ENCODE measurements at places on chromosomes 6 and 20.

DNA sequence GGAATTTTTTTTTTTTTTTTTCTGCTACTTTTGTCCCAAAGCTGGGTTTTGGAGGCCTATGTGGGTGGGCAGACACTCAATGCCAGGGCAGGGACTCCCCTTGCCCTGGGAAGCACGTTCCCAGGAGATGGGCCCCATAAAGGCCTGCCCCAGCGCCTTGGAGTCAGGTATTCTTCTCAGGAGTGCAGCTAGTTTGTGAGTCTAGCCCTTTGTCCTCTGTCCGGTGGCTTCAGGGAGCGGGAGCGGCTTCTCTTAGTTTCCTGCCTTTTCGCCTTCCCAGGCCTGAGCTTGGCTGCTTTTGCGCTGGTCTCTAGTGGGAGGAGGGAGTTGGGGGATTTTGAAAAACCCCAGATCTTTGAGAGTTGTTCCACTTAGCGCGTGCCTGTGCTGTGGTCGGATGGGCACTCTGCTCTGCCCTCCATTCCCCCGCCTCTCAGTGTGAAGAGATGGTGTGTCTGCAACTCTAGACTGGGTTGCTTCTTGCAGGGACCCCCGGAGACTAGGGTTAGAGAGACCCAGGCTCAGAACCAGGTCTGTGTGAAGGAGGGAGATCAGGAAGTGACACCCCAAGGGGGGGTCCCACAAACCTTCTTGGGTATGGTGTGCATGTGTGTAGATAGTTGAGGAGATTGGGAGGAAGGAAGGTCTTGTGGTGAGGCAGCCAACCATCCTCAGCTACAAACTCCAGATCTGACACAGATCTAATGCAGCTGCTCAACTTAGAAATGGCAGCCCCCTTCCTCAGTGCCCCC, 1.3 kb downstream of the PLCG1 start:
- DNase-seq: no peak

DNA sequence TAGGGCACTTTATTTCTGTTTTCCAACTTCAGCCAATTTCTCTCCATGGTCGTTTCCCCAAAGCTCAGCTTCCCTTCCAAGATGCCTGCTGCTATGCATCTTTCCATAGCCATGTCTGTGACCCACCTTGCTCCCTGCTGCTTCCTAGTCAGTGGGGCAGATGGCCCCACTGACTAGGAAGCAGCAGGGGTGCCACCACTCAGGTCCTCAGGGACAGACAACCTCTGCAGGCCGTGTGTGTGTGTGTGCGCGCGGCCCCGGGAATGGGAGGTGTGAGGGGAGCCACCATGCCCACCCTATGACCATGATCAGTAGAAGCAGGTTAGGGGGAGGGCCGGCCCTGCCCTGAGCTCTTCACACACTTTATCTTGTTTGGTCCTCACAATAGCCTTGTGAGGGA, 2.7 kb upstream of the IP6K3 start:
- DNase-seq: no peak

GRCh38 chr6:75612434-75612833, 10.8 kb downstream of the SENP6 start:
- DNase-seq: no peak

- DNase-seq: no peak
Observed at GRCh38 chr6:678520-678919, 14.4 kb downstream of the EXOC2 start.

GRCh38 chr20:32140603-32141002, 31.1 kb downstream of the TM9SF4 start:
- DNase-seq: no peak

GRCh38 chr6:1696463-1696850, 86.7 kb downstream of the FOXC1 start:
- DNase-seq: no peak

- DNase-seq: no peak
Observed at GRCh38 chr20:51360451-51361201, 181.9 kb downstream of the NFATC2 start.

DNA sequence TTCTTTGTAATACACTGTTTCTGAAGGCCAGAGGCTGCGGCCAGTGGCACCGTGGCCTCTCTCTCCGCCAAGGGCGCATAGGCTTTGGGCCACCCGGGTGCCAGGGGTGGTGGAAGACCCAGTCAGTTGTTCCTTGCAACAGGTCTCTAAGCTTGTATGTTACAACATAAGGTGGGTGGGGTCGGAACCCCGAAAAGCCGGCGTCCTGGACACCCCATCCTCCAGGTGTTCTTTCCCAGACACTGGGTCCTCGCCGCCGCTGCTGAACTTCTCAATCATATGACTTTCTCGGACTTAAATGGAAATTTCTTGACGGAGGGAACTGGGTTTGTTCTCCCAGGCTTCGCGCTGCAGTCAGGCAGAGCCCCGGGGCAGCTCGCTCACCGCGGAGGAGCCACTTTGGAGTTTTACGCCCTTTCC, 983 bp upstream of the KCNQ5 start:
- DNase-seq: no peak

- no peak for DNase-seq
Observed at GRCh38 chr6:139439349-139439748, 64.9 kb upstream of the CITED2 start.

DNA sequence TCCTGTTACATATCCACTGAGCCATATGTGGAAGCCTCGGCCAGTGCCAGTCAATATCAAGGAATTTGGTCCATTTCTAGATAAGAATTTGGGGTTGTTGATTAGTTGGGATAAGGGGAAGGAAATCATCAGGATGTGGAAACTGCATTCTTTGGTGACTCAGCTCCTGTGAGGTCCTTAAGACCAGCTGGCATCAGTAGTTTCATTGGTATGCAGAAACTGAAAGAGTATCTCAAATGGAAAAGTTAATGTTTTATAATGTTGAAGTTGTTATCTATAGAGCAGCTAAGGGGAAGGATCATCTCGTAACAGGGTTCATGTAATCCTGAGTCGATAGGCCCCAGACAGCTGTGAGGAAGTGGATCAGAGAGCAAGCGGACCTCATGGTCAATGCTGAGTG, 87.9 kb upstream of the PRND start:
- no peak for DNase-seq

DNA sequence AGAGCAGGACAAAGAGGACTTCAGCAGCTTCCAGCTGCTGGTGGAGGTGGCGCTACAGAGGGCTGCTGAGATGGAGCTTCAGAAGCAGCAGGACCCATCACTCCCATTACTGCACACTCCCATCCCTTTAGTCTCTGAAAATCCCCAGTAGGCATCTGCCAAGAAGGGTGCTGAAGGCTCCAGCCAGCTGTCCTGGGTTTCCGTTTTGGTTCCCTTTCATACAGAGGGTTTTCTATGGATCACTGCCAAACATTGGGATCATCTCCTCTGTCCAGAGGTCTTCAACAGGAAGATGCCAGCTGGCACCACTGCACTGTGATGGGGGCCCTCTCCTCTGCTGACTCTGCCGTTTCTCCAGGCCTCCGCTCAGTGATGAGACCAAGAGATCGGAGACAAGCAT, 14.3 kb upstream of the RAB5IF start:
- no peak for DNase-seq

GRCh38 chr6:128069188-128069587, 168.3 kb upstream of the THEMIS start:
- no peak for DNase-seq

- no peak for DNase-seq
Observed at GRCh38 chr6:40997234-40997957, 41.6 kb downstream of the UNC5CL start.

DNA sequence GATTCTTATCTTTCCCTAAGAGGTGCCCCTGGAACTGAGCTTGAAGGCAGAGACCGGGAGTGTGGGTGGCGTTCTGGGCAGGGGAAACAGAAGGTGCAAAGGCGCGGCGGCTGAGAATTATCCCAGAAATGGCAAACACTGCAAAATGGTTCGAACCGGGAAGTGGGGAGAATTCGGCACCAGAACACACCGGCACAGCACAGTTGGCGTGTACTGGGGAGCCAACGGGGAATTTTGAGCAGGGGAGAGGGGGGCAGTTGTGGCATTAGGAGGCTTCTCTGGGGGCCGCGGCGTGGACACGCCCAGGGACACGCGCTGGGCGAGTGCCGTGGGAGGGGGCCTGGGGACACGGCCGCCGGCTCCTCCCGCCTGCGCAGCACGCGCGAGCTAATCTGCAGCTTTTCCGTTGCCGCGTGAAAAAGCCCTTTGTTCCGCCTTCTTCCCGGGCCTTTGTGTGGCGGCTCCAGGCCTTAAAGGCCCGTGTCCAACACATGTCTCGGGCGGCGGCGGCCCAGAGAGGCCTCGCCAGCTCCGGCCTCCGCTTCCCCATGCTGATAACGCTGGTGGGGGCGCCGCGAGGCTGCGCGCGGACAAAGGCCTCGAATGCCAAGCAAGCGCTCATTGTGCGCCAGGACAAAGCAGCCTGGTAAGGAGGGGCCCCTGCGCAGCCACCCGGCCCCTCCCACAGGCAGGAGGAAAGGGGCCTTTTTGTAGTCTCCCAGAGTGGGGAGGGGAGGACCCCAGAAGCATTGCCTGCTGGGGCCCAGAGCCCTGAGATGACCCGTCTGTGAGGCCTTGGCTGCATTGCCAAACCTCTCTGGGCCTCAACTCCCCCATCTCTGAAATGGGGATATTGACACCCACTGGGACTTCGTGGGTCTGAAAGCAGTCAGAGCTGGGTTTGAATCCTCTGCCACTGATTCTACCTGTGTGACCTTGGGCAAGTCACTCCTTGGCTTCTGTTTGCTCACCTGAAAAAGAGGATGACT, 82.8 kb downstream of the CD40 start:
- DNase-seq: no peak

DNA sequence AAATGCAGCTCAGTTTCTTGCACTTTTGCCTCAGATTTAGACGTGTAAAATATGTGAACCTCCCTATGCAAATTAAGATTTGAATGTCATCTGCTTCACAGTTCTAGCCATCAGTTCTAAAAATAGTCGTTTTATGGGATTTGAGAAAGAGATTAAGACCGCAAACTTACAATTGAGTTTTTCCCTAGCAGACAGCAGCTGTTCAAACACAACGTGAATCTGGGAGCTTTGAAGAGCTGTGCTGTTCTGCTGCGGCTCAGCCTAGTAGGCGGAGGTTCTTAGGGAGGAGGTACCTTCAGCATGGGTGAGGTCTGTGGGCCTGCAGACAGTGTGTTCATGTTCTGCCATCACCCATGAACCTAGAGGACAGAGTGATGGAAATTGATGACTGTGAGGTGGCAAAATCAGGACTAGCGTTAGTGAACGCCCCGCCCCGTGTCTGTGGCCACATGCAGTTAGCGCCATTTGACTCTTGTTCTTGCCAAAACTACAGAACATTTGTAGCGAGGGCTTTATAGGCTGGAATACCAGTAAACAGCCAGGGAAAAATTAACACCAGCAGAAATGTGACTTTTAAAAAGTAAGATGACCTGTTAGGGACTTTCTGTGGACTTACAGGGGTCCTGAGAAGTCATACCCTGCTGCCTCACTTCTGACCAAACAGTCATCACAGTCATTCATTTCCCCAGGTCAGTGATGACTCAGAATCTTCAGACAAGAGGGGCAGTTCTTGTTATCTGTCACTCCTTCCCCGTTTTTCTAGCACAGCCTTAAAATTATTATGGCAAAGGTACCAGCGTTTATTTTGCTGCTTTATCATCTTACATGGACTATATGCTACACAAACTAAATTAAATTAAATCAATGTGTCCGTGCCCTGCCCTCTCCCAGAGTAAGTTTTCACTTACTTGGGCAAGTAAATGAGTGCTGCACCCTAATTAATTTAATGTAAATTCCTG, 84.3 kb upstream of the TMEM181 start:
- DNase-seq: peak; percentile 55

DNA sequence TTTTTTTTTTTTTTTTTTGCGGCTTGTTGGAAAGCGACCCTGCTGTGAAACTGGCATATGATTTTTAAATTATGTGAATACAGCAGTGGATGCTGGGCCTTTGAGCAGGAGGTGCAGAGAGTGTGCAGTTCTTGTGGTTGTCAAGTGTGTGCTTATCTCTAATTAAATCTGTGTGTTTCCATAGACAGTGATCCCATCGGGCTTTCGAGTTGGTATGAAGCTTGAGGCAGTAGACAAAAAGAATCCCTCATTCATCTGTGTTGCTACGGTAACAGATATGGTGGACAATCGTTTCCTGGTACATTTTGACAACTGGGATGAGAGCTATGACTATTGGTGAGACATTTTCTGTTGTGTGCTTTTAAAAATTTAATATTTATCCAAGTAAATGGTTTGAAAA, 52.4 kb downstream of the L3MBTL3 start:
- DNase-seq: no peak

DNA sequence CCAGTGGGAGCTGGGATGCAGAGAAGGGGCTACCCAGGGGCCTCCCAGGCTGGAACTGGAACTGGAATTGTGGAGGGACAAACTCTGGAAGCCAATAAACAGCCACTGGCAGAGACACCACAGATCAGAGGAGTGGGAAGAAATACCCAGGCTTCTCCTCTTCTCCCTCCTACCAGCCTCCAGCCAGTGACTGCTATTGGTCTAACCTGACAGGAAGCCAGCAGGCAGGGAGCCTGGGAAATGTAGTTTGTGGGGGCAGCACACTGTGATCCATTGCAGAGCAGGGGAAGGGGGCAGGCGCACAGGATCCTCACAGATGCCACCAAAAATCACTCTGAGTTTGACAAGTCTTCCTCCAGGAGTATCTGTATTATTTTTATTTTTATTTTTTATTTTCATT, 12.1 kb upstream of the MLN start:
- DNase-seq: no peak

DNA sequence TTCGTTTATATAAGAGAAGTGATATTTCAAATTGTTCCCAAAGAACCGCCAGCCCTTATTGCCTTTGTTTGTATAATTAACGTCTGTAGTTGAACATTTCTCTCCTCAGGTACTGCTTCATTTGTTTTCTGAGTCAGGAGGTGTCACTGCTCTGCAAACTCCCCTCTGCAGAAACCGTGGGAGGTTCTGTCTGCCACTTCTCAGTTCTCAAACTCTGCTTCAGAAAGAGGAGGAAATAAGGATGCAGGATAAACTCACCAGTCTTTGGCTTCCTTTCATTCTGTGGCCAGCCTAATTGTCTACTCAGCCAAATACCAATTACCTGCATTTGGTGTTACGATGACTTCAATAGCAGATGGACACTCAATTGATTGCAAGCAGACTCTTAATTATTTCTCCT, 149.8 kb downstream of the PAK5 start:
- no peak for DNase-seq

GRCh38 chr6:37840940-37841300, 21.4 kb downstream of the ZFAND3 start:
- DNase-seq: no peak

GRCh38 chr6:106539936-106540335, 89.4 kb downstream of the RTN4IP1 start:
- DNase-seq: no peak

GRCh38 chr6:169961772-169962561, 210.5 kb downstream of the ERMARD start:
- no peak for DNase-seq

DNA sequence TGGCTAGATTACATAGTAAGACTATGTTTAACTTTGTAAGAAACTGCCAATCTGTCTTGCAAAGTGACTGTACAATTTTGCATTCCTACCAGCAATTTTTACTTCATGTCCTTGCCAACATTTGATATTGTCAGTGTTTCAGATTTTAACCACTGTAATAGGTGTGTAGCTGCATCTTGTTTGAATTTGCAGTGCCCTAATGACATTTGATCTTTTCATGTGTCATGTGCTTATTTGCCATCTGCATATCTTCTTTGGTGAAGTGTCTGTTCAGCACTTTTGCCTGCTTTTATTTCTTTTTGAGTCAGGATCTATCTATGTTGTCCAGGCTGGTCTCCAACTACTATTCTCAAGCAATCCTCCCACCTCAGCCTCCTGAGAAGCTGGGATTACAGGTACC, 2.4 kb upstream of the PRPH2 start:
- no peak for DNase-seq

GRCh38 chr6:157527471-157527907, 146.5 kb downstream of the ZDHHC14 start:
- DNase-seq: no peak

GRCh38 chr20:33719277-33719988, 677 bp downstream of the PXMP4 start:
- no peak for DNase-seq

All from GM18507 (cell line).